Kidney glomerular epithelial cell (primary cell): ENCODE measurements at places on chromosomes 2 and 18.
A peak's percentile ranks its signal among the peaks of the same experiment; 100 is the strongest.

DNA sequence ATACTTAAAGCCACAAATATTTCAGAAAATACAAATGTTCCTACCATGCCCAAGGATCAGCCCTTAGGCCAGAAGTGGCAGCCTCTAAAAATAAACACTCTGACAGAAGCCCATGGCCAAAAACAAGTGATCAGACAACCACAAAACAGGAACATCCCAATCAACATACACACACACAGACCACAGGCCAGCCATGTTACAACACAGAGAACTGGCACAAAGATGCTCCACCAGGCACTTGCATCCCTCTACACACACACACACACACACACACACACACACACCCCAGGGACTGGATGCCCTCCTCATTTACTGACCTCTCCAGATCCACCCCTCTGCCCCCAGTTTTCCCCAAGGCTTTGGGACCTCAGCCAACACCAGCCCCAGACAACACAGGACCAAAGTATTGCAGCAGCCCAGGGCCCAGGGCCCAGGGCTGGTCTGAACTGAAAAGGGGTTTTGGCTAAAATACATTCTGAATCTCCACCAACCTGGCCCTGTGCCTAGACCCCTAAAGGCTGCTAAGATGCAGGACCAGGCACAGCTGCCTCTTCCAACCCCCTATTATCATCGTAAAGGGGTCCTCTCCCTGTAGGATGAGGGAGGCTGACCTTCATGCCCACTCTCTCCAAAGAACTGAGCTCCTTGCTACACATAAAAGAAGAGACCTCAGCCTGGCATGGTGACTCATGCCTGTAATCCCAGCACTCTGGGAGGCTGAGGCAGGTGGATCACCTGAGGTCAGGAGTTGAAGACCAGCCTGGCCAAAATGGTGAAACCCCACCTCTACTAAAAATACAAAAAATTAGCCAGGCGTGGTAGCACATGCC is 151.4 kb downstream of the TNS1 start:
- DNase-seq, result no peak

DNA sequence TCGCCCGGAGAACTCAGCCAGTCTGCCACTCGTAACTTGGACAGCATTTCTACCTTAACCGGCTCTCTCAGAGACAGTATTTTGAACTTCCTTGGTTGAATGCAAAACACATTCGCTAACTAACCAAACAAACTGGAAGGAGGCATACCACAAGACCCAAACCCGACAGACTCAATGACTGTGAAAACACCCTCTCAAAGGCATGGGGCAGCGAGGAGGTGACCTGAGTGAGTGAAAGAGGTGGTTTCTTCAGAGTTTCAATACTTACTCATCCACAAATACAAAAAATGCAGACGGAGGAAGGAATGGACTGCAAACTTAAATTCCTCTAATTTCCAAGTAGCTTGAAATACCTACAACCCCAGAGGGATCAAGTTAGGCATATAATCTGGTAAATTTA is 132.9 kb downstream of the GAREM1 start:
- no peak for DNase-seq

GRCh38 chr2:97788986-97789644 is 75.7 kb downstream of the ZAP70 start:
- DNase-seq, result no peak

DNA sequence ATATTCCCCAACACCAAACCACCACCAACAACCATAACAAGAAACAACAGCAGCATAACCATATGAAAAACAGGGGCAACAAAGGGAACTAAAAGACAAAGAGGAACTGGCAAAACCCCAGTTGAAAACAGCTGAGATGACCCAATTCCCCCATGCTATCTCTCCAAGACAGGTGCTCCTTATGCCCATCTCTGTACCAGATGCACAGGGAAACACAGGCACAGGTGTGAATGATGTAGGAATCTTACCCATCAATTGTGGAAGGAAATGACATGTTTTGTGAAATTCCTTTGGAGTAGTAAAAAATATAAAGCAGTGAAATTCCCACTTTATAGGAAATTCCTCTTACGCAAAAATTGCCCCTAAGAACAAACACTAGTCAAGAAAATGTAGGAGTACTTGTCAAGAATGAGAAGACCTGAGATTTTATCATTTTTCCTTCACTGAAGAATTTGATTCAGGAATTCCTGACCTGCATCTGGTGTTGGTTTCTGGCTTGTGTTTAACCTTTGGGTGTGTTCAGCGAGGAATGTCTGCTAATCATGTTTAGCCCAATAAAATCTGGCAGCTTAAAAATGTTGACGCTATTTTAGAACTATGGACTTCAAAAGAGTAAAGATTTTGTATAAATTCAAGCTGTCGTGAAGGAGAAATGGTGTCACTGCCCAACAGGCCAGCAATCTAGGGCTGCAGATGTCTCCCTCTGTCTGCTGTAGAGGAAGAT is 67.7 kb upstream of the ARHGAP28 start:
- DNase-seq, result peak; percentile 6

- DNase-seq, result no peak
Measured at GRCh38 chr2:11054783-11055678, 100.2 kb upstream of the SLC66A3 start.

- peak; percentile 71 for DNase-seq
Measured at GRCh38 chr18:36697905-36698304, 130.9 kb downstream of the TPGS2 start.

GRCh38 chr2:112582314-112582746 is 2.1 kb upstream of the CHCHD5 start:
- DNase-seq, result peak; percentile 73

DNA sequence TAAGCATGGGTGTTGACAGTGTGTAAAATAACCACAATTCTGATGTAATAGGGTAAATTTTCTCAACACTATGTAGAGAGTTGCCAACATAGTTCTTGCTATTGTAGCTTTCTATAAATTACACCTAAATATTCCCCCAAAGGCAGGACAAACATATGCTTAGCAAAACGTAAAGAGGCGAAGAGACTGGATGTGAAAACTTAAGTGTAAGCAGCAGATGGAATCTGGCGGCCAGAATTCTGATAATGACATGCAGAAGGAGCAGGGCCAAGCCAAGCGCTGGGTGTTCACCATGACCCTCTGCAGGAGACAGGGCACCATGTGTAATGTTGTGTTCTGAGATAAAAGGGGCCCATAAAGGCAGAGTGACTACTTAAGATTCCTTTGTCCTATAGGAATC is 105.2 kb upstream of the ZNF521 start:
- no peak for DNase-seq

- DNase-seq, result no peak
Measured at GRCh38 chr2:145028101-145028920, 508.4 kb upstream of the ZEB2 start.

DNA sequence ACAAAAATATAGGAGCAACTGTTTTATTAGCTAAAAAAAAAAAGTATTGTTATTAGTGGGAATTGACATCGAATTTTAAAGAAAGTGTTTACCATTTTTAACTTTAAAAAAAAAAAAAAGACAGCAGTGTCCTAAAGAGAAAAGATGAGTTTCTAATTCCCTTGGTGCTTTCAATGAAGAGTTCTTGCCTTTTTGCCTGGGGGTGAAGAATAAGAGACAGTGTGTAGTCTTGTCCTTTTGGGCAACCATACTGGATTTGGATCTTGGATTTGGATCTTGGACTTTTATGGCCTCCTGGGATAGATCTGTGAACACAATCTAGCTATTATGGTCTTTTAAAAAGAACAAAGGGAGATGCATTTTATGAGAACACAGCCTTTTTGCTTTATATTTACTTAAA is 60.2 kb upstream of the GLS start:
- no peak for DNase-seq

GRCh38 chr2:10124538-10125045 is 2.1 kb downstream of the RRM2 start:
- peak; percentile 73 for DNase-seq

- no peak for DNase-seq
Measured at GRCh38 chr2:201483342-201483741, 31.8 kb downstream of the STRADB start.

DNA sequence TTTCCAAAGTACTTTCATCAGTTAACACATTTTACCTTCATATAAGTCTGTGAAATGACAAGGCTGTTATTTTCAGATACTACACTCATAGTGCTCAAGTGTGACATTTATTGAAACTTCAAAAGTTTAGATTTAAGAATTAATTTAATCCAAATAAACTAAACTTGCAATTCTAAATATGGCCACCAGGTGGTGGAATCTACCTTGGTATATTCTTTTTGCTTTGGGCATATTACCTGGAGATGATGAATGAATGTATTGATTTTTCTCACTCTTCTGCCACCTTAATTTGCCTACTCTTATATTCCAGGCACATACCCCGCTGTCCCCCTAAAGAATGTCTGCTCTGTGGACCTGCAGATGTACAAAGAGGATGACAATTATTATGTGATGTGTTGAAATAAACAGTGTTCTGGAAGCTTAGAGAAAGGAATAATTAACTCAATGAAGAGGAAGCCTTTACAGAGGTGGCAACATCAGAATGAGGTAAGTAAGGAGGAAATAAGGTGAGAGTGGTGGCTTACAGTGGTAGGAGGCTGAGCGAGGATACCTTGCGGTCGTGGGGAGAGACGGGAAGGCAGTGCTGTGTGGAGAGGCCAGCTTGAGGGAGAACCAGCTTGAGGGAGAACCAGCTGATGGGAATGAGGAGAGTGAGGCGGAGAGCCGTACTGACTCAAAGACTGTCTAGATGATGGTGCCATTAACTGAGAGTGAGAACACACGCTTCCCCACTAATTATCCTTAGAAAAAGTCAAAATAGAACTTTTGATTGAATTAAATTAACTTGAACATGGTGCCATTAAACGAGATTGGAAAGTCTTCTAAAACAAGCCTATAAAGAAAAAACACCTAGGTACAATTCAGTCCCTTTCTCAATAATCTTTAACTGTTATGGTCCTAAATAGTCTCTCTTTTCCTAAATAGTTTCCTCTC is 179.5 kb downstream of the CELF4 start:
- peak; percentile 1 for DNase-seq

DNA sequence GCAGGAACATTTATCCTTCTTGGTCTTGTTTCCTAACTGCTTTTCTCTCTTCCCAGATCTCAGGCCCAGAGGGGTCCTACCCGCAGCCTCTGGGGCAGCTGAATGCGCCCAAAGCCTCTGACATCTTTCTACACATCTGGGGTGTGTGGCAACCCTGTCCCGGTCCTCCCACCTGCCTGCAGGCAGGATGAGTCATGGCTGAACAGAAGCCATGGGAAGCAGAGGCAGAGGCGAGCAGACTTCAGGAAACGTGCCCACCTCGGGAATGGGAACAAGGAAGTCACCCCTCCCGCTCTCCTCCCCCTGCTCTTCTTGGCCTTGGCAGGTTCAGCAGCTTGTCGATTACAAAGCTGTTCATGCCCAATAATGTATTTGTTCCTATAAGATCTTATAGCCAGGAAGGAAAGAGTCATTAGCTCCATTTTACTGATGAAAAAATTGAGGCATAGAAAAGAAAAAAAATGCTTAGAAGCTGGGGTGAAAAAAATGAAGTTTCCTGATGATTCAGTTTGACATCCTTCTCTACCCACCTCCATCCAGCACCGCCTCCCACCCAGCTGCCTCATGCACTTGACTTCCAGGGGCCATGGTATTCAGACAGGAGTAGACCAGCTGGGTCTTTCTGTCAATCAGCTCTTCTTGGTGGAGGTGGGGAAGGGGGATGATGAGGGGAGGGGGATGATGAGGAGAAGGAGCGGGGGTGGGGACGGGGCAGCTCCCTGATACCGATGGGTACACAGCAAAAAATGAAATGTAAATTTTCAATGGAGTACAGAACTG is 10.4 kb upstream of the KCNF1 start:
- no peak for DNase-seq

- DNase-seq, result no peak
Measured at GRCh38 chr18:7901657-7902056, 334.5 kb downstream of the PTPRM start.

- DNase-seq, result no peak
Measured at GRCh38 chr2:71735676-71736075, 282.3 kb downstream of the DYSF start.

GRCh38 chr2:11920993-11921583 is 174.7 kb downstream of the LPIN1 start:
- DNase-seq, result no peak

GRCh38 chr18:13279181-13280069 is 60.9 kb downstream of the LDLRAD4 start:
- peak; percentile 24 for DNase-seq

- DNase-seq, result peak; percentile 10
Measured at GRCh38 chr18:63119647-63120046, 199.9 kb downstream of the BCL2 start.

DNA sequence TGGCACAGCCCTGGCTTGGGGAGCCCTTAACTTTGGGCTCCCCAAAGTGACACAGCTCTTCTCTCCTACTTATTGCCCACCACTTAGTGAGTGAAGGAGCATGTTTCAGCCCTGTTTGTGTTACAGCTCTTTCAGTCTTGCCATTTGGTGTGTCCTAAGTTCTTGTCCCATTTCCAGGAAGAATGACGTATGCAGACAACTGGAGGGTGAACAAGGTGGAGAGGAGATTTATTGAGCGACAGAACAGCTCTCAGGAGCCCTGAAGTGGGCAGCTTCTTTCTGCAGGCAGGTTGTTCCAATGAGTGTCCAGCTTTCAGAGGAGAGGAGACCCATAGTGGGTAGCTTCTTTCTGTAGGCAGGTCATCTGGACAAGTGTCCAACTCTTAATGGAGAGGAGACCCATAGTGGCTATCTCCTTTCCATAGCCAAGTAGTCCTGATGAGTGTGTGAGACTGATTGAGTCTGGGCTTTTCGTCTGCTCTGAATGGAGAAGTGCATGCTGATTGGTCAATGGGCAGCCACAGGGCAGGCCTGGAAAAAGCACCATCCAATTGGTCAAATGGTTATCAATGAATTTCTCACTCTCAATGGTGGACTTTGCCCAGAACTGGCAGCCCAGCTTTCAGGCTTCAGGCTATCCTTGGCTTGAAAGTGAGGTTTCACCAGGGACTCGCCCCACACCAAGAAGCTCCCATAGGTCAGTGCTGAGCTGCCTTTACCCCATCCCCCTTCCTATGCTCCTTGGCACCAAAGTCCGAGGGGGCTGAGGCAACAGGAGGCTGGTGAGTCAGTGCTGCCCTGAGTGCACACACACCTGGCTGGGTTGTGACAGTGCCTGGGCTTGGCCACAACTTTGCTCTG is 688.2 kb downstream of the NYAP2 start:
- DNase-seq, result no peak

GRCh38 chr2:215277944-215278343 is 33.9 kb upstream of the ATIC start:
- DNase-seq, result no peak

DNA sequence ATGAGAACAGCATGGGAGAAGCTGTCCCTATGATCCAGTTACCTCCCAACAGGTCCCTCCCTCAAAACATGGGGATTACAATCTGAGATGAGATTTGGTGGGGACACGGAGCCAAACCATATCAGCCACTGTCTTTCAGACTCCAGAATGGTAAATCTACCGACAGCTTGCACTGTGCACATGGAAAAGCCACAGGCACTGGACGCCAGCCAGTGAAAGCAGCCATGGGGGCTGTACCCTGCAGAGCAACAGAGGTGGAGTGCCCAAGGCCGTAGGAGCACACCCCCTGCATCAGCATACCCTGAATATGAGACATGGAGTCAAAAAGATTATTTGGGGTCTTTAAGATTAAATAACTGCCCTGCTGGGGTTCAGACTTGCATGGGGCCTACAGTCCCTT is 218.4 kb downstream of the PDE1A start:
- DNase-seq, result no peak
